ENCODE measurements at places on chromosomes 11 and 22.
A peak's percentile ranks its signal among the peaks of the same experiment; 100 is the strongest.

DNA sequence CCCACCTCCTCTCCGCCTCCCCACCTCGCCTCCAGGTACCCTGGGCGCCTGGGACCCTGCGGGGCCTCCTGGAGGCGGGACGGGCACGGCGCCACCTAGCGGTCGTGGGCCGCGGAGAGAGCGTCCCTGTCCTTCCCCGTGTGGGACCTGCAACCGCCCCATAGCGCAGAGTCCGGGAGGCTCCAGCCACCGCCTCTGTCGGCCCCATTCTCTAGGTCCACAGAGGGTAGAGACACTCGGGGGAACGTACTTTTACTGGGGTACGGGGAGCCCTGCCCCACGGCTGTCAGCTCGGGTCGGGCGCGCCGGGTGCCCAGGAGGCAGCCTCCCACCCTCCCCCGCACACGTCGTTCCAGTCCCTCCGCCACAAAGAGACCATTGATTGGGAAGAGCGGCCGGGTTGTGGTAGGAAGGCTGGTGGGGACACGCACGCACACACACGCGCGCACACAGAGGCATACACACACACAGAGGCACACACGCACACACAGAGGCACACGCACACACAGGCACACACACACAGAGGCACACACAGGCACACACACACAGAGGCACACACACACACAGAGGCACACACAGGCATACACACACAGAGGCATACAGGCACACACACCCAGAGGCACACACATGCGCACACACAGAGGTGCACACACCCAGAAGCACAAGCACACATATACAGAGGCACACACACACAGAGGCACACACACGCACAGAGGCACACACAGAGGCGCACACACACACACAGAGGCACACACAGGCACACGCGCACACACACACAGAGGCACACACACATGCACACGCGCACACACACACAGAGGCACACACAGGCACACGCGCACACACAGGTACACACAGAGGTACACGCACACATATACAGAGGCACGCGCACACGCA lies 12.6 kb upstream of the NECTIN1 start:
- peak; percentile 72 for DNase-seq

DNA sequence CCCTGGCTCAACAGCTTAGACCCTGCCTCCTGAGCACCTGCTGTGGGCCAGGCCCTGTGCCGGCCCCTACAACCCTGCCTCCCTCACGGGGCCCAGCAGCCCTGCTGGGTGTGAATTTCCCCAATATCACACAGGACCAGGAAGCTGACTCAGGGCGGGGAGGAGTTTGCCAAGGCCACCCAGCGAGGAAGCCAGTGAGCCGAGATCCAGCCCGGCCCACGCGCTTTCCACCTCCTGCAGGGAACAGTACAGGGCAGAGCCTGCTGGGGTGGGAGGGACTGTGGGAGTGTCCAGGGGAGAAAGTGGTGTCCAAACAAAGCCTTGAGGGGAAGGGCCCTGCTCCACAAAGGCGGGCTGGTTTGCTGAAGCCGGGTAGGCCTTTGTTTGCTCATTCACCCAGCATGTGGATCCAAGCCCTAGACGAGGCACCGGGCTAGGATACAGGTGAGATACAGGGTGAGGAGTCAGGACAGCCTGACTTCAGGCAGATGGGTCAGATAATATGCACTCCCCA lies 26.8 kb downstream of the RPL3 start:
- DNase-seq, result no peak

- no peak for DNase-seq
These were observed 978 bp downstream of the C11orf87 start for GRCh38 chr11:109422870-109423465.

DNA sequence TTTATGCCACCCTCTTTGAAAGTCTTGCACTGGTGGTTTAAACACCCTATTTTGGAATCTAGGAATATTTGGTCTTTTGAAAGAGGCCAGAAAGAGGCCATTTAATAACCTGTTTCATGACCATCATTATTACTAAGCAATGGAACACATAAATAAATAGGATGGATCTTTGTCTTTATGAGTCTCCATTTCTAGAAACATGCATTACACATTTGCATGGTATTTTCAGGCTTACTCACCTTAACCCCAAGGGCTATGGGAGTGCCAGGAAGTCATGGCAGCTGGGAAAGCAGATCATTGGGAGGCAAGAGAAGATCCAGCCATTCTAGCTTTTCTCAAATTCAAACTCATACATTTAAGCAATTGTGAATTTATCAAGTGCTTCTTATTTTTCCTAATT lies 185.8 kb upstream of the POU2AF2 start:
- DNase-seq, result no peak

DNA sequence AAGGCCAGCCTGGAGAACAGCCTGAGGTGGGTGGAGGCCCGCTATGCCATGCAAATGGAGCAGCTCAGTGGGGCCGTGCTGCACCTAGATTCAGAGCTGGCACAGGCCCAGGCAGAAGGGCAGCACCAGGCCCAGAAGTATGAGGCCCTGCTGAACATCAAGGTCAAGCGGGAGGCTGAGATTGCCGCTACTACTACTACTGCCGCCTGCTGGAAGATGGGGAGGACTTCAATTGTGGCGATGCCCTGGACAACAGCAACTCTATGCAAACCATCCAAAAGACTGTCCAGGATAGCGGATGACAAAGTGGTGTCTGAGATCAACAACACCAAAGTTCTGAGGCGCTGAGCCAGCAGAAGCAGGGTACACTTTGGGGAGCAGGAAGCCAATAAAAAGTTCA lies 3.1 kb upstream of the TMEM218 start:
- DNase-seq, result no peak

- DNase-seq, result no peak
These were observed 6.2 kb downstream of the SEPTIN3 start for GRCh38 chr22:41975299-41976069.

DNA sequence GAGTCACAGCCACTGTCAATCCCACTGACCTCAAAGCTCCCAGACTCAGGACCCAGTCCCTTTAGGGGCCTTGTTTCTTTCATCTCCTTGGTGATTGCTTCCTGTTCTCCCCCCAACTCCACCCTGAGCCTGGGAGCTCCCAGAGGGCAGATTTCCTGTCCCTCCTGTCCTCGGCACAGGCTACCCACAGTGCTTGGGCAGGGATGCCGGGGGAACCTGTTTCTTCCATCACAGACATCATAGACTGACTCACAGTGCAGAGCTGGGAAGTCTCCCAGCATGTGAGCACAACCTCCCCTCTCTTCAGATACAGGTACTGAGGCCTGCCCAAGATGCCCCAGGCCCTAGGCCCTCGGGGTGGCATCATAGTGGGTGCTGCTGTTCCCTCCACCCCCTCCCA lies 16.6 kb downstream of the TRIM29 start:
- no peak for DNase-seq

- DNase-seq, result no peak
These were observed 97.6 kb downstream of the TRIM29 start for GRCh38 chr11:120040151-120040840.

GRCh38 chr22:22168190-22168940 lies 76.2 kb upstream of the VPREB1 start:
- peak; percentile 36 for DNase-seq

GRCh38 chr11:19746086-19746485 lies 33.4 kb downstream of the NAV2 start:
- DNase-seq, result no peak

- DNase-seq, result no peak
These were observed 419.3 kb upstream of the FAT3 start for GRCh38 chr11:91805293-91805692.
